ENCODE measurements at places on chromosomes 12 and 14. TPM values are rescaled to one million over a fixed set of nuclear protein-coding genes. Genes with fewer than 3 reads are reported as not detected.

The BDKRB1 gene
- not detected for polyA plus RNA-seq

The SMCO2 gene
- not detected for polyA plus RNA-seq

The SLC2A3 gene
- polyA plus RNA-seq, result 126 TPM

The HNF1A gene
- polyA plus RNA-seq, result not detected

The PIANP gene
- 0.22 TPM for polyA plus RNA-seq

The RASAL1 gene
- 2.1 TPM for polyA plus RNA-seq

The C12orf50 gene
- polyA plus RNA-seq, result not detected

The KRT75 gene
- polyA plus RNA-seq, result not detected

The OR6C6 gene
- not detected for polyA plus RNA-seq

The PROX2 gene
- polyA plus RNA-seq, result 0.05 TPM

The TMEM119 gene
- polyA plus RNA-seq, result 0.13 TPM

The PMCH gene
- not detected for polyA plus RNA-seq

The STAC3 gene
- not detected for polyA plus RNA-seq

The PDE3A gene
- polyA plus RNA-seq, result not detected

The PTGER2 gene
- polyA plus RNA-seq, result 67.7 TPM

The CABP1 gene
- not detected for polyA plus RNA-seq

The KRT82 gene
- not detected for polyA plus RNA-seq

The MYF6 gene
- polyA plus RNA-seq, result not detected

The FITM1 gene
- polyA plus RNA-seq, result 1.2 TPM

The SLC35E3 gene
- polyA plus RNA-seq, result 11.5 TPM

The NAV3 gene
- not detected for polyA plus RNA-seq

The CLEC6A gene
- not detected for polyA plus RNA-seq

The SMIM10L1 gene
- 14.6 TPM for polyA plus RNA-seq

The NOP9 gene
- polyA plus RNA-seq, result 1.8 TPM

The ACOT4 gene
- polyA plus RNA-seq, result 1.8 TPM

The CLEC1B gene
- not detected for polyA plus RNA-seq

The ST8SIA1 gene
- polyA plus RNA-seq, result not detected

The SDR9C7 gene
- polyA plus RNA-seq, result not detected

The LUM gene
- not detected for polyA plus RNA-seq

The SSTR1 gene
- not detected for polyA plus RNA-seq

The GALNT6 gene
- polyA plus RNA-seq, result 14.0 TPM

The KRT77 gene
- 0.08 TPM for polyA plus RNA-seq

The AJUBA gene
- 2.3 TPM for polyA plus RNA-seq

The TAS2R43 gene
- 0.32 TPM for polyA plus RNA-seq

The SLC25A47 gene
- polyA plus RNA-seq, result not detected

The CRIP2 gene
- polyA plus RNA-seq, result 69.1 TPM

The NFE2 gene
- polyA plus RNA-seq, result 0.61 TPM

The EML1 gene
- not detected for polyA plus RNA-seq

The FAM186B gene
- 0.26 TPM for polyA plus RNA-seq

The RND1 gene
- 0.17 TPM for polyA plus RNA-seq

The P2RX2 gene
- not detected for polyA plus RNA-seq

The LRP1-AS gene
- polyA plus RNA-seq, result not detected

The GPR132 gene
- polyA plus RNA-seq, result 9.3 TPM

The KLRC4 gene
- polyA plus RNA-seq, result not detected
